Astrocyte of the hippocampus (primary cell): ENCODE measurements at places on chromosomes 12 and 14.

- DNase-seq, result peak; percentile 90
Observed at GRCh38 chr12:22312336-22312735, 22.2 kb downstream of the ST8SIA1 start.

DNA sequence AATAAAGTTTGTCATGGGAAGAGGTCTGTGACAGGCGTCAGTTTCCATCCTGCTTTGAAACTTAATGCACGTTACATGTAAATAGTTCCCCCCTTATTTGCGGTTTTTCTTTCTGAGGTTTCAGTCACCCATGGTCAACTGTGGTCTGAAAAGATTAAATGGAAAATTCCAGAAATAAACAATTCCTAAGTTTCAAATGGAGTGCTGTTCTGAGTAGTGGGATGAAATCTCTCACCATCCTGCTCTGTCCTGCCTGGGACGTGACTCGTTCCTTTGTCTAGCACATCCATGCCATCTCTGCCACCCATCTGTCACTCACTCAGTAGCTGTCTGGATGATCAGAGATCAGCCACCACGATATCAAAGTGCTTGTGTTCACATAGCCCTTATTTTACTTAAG lies 51.3 kb upstream of the DICER1 start:
- no peak for DNase-seq

DNA sequence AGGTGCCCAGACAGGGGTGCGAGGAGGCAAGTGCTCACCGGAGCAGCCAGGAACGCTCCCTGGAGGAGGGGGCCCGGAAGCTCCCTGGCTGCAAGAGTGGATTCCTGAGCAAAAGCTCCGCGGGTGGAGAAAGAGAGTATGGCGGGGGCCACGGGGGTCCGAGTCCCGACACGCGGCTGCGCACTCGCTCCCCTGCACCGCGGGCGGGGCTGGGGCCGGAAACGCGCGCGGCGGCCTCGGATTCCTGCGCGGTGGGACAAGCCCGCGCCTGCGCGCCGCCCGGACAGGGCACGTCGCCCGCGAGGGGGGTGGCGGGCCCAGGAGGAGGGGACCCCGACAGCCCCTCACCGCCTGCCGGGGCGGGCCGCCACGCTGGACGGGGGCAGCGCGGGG lies 27.8 kb upstream of the GPR132 start:
- DNase-seq, result peak; percentile 86

- DNase-seq, result peak; percentile 24
Observed at GRCh38 chr14:88129306-88130056, 124.5 kb downstream of the GPR65 start.

GRCh38 chr14:65847075-65847847 lies 434.7 kb downstream of the FUT8 start:
- no peak for DNase-seq

GRCh38 chr14:33062881-33063280 lies 124.2 kb downstream of the NPAS3 start:
- DNase-seq, result peak; percentile 61

DNA sequence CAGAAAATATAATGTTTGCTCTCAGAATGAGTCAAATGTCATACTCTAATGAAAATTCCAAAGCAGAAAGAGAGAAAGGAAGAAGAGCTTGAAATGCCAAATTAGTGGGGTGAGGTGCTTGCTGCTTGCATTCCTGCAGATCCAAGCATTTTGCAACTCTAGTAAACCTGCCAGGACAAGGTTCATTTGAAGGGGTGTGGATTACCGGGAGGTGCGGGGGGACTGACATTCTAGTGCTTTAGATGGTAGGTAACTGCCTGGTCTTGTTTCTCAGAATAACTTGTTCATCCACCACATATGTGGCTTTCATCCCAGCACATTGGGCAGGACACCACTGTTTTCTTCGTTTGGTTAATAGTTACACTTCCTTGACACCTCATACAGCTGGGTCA lies 144.4 kb downstream of the AKAP6 start:
- DNase-seq, result peak; percentile 84

DNA sequence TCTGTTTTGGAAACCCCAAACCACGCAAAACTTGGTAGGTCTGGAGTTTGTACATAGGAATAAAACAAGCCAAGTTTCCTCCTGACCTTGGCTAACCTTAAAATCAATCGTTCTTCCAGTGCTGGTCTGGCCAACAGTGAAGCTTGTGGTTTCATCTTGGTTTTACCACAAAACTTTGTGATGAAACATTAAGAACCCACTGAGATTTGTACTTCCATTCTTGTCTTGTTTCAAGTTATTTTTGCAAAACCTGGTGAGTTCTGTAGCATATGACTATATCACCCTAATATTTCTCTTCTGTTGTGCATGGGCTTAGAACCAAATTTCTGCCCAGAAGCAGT lies 26.4 kb downstream of the SIX1 start:
- DNase-seq, result peak; percentile 54

DNA sequence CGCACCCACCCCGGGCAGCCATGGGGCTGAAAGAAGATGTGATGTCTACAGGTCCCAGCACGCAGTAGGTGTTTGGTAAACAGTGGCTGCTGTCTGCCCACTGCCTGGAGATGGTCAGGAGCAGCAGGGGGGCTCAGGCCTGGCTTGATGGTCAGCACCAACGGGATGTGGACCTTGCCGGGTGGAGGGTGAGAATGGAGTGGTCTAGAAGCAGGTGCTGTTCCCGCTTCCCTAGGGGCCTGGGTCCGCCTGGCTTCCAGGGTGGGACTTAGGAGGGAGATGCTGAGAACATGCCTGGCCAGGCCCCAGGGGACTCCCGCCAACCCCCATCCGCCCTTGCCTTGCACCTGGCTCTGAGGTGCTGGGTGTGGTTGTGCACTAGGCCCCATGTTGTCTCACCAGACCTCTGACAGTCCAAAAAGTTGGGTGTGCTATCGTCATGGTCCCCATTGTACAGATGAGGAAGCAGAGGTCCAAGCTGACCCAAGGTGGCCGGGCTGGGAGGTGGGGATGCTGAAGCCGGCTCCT lies 12.9 kb downstream of the FAM222A start:
- no peak for DNase-seq

- no peak for DNase-seq
Observed at GRCh38 chr12:7729746-7730145, 17.4 kb downstream of the CLEC4C start.

GRCh38 chr14:54047645-54048308 lies 91.2 kb upstream of the BMP4 start:
- no peak for DNase-seq

DNA sequence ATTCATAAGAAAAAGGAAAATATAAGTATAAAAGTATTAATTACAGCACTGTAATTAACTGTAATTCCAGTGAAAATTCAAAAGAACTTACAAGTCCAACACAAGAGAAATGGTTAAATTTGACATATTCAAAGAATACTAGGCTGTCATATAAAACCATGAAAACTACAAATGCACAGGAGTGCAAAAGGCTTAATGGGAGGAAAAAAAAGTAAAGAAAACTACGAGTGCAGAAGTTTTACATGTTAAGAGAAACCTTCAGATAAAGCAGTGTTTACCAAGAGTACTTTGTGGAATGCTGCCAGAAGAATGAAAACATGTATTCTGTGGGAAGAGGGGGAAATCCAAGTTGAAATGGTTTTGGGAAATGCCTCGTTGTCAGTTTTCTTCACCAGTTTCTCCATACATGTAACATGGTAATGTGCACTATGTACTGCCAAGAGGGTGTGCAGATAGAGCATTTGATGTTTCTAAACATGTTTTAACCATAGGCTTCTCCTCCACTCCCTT lies 9.1 kb downstream of the HEATR5A start:
- DNase-seq, result peak; percentile 43

GRCh38 chr12:105272152-105272551 lies 36.2 kb upstream of the APPL2 start:
- DNase-seq, result no peak

DNA sequence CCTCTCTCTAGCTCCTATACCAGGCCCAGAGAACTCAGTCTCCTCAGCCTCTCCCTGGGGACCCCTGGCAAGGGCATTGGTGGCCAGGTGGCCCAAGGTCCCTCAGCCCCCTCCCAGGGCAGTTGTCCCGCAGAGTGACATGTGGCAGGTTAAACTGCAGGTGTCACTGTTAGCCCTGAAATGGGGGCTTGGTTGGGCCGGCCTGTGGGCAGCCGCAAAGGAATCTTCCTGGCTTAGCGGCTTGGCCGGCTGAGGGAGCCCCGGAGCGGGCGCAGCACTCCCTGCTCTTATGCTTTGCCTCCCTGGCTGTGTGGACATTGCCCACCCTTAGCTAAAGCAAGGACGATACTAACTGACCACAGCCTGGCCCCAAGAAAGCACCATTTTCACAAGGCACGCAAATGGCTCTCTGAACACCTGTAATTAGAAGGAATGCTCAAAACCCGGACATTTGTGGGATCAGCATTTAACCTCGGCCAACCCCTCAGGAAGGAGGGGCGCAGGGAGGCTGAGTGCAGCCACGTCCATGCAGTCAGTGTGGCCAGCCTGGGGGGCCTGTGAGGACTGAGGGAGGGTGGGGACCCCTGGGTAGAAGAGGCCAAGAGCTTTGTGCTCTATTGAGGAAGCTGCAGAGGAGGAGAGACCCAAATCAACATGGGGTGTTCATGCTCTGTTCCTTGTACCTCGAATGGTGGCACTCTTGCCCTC lies 82.2 kb downstream of the PAPOLA start:
- DNase-seq, result peak; percentile 78

GRCh38 chr14:88901189-88901588 lies 76.7 kb downstream of the TTC8 start:
- DNase-seq, result no peak

GRCh38 chr12:109053382-109054123 lies 1.2 kb downstream of the USP30 start:
- DNase-seq, result no peak

GRCh38 chr12:107404981-107405380 lies 280.6 kb upstream of the PWP1 start:
- DNase-seq, result peak; percentile 40

DNA sequence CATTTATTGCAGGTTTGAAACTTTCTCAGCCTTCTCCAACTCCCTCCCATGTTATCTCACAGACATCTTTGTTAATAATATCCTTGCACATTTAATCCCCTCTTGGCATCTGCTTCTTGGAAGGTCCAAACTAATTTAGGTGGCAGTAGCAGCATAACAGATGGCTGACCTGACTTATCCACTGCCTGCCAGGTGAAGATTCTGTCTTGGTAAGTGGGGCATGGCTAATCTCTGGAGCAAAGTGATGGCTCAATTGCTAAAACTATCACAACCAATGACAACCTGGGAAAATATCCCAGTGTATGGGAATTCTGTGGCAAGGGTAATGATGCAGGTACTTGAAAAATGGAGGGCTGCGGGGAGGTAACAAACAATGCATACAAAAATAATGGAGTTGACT lies 58.2 kb upstream of the ALG10B start:
- DNase-seq, result no peak

DNA sequence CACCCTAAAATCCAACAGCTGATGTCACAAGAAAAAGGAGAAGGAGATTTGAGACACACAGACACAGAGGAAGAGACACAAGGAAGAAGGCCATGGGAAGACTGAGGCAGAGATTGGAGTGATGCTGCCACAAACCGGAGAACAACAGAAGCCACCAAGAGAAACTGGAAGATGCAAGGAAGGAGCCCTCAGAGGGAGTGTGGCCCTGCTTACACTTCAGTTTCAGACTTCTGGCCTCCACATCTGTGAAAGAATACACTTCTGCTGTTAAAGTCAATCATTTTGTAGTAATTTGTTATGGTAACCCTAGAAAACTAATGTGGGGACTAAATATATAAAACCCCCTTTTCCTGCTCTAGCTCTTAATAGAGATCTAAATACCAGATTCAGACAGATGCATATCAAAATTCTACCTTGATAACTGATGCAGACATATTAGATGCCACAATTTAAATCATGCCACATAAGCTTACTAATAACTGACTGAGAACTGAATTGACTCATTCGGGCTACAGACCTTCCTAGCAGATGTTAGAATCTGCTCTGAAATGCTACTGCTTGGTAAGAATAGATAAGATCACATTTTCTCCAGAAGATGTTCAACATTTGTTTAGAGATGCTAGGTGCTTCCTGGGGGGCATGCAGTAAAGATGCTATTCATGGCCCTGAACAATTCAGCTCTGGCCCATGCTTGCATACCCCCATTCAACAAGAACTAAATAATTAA lies 113.1 kb upstream of the CCND2 start:
- no peak for DNase-seq

DNA sequence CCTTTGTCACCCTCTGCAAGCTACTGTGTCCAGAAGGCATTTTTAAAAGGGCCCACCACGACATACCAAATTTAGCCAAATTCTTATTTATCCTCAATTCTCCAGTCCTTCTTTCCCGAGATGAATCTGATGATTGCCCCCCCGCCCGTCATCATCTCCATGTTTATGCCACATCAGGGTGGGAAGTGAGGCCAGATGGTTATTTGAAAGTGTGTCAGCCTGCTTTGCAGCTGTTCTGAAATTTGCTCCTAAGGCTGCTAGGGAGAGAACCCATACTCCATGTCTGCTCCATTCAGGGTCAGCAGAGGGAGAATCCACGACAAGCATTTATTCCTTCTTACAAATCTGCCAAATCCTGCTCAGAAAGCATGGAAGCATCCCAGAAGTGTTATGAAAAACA lies 337.8 kb downstream of the ADAMTS20 start:
- DNase-seq, result no peak

DNA sequence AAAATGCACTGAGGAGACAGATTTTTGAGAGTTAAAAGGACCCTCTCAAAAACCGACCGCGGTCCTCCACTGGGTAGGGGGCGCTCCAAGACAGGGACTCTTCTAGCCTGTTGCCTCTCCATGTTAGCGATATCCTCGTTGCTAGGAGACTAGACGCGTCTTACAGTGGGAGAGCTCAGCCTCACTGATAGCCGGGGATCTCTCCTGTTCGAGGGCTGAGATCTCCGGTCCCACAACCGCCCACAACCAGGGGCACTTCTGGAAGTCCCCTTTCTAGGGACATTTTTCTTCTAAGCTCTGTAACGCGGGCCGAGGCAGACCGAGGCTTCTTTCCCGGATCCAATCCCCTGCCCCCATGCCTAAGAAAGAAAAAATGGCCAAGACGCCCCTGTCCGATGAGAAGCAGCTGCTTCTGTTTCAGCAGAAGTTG lies 21.3 kb downstream of the FKBP11 start:
- peak; percentile 89 for DNase-seq

DNA sequence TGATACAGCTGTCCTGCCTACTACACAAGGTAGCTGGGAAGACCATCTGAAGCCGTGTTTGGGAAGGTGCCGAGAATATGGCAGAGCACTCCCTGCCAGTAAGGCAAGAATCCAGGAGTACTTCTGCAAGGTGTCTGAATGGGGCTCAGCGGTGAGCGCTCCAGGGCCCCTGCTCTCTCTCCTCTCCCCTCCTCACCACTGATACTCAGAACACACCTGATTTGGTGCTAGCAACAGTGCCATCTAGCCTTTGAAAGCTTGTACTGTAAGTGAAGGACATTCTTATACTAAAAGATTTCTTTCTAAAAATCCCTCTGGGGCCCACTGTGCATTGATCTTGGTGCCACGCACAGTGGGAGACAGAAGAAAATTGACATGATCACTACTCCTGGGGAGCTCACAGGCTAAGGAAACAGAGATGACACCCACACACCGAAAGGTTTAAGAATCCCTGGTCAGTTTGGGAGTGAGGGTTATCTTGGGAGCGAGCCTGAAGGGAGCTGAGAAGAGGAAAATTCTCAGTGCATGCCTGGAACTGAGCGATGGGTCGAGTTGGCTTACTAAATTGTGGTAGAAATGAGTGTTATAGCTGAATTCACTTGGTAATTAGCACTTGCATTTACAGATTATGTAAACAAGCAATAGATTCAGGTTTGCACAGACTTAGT lies 216.9 kb downstream of the NTF3 start:
- peak; percentile 63 for DNase-seq

GRCh38 chr14:22262881-22263280 lies 326.1 kb downstream of the DAD1 start:
- no peak for DNase-seq

- DNase-seq, result peak; percentile 5
Observed at GRCh38 chr12:133105620-133106019, 24.5 kb downstream of the ZNF891 start.

GRCh38 chr14:41154143-41154807 lies 452.4 kb upstream of the LRFN5 start:
- DNase-seq, result no peak
